ENCODE measurements at places on chromosomes 11 and 22.
A peak's percentile ranks its signal among the peaks of the same experiment; 100 is the strongest.

DNA sequence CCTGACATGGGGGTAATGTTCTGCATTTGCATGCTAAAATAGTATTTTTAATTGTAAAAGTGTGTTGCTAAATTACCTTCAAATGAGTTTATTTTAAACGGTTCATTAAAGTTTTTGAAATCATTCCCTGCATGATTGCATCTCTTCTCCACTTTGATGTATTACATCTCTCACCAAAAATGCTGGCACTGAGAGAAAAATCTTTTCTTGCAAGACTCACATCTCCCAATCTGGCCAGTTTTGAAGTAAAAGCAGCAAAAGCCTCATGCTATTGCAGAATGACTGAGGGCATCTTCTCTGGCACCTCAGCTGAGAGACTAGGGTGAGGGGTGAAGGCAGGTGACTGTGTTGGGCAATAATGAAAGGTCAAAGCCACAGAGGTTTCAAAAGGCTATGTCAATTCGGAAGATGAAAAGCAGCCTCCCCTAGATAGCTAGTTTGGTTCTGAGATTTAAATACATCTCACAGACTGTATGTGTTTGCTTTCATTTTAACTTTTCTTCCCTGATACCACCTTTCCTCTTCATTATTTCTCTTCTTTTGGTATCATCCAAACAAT lies 292.2 kb upstream of the RAG2 start:
- no peak for DNase-seq

DNA sequence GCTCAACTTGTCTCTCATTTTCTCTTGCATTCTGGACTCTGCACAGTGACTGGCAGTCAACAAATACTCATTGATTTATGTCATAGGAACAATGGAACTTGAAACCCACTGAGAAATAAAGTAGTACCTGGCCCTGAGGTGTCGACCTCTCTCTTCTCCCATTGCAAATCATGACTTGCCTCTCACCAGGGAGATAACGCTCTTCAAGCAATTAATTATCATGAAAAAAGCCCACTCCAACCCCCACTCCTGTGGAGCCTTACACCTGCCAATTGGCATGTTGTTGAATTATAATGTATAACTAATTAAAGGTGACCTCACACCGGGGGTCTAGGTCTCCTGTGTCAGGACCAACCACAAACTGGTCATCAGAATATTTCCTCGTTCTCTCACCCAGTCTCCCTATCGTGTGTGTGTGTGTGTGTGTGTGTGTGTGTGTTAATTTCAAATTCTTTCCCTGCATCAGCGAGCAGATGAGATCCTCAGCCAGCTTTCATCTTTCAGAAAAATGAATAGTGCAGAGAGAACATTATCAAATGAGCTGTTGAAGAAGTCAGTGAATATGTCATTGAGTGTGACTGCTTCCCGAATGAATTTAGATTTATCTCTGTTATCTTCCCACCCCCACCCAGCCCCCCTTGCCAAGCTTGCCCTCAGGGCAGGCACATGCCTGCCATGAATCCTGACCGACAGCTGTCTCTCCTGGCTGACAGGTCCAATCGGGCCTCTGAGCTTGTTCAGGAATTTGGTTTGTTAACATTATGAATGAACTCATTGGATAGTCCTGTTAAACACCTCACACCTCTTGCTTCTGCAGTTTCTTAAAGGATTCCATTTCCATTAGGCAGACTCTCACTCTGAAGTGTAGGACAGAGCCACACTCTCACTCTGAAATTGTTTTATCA lies 357.4 kb downstream of the INSC start:
- DNase-seq = no peak

- no peak for DNase-seq
Measured at GRCh38 chr22:20219667-20220628, 48.2 kb downstream of the RTN4R start.

GRCh38 chr11:103079833-103080232 lies 12.1 kb downstream of the DCUN1D5 start:
- no peak for DNase-seq

GRCh38 chr11:111735262-111736116 lies 30.7 kb downstream of the PPP2R1B start:
- DNase-seq = peak; percentile 75

GRCh38 chr11:63227521-63228107 lies 15.8 kb downstream of the SLC22A25 start:
- DNase-seq = no peak

DNA sequence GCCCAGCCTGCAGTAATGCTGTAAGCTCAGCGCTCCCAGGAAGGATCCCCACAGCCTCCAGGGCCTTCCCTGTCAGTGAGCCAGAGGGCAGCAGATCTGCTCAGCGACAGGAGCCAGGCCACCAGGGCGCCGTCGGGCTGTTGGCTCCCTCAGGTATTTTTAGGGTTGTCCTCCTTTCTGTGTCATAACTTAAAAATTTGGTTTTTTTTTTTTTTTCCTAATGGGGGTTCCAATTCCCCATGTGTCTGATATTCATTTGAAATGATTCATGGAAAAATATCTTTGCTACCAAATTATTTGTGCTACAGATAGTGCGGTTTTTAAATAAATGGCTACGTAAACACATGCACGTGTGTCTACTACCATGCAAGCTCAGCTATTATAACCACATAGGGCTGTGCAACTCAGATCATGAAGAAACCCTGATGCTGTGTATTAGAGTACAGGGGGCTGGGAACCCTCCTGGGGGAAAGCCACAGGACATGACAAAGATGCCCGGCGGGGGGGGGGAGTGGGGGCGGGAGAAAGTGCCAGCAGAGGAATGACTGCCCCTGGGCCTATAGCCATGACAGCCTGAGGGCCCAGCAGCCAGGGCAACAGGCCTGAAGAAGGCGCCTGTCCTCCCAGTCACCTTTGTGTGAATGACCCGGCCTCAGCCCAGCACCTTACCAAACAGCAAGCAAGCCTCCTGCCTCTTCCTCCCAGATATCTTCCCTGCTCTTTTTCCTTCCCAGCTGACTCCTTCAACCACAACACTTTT lies 89.3 kb downstream of the NAT10 start:
- no peak for DNase-seq
